ENCODE measurements at places on chromosomes 3 and 15. TPM values are rescaled to one million over a fixed set of nuclear protein-coding genes. Genes with fewer than 3 reads are reported as not detected.

The PRTG gene
- 0.25 TPM for total RNA-seq

The FOXL2NB gene
- total RNA-seq, result not detected

The ECE2 gene
- total RNA-seq, result not detected

The CELF6 gene
- 0.65 TPM for total RNA-seq

The ASB14 gene
- not detected for total RNA-seq

The FBXW12 gene
- not detected for total RNA-seq

The SENP7 gene
- 26.9 TPM for total RNA-seq

The MINAR1 gene
- total RNA-seq, result 0.37 TPM

Data from activated T-cell treated with anti-CD3 and anti-CD28 coated beads, Interleukin-2, amount 50 U/mL, for 72 hours (primary cell).